ENCODE measurements at places on chromosomes 5 and 9.
A peak's percentile ranks its signal among the peaks of the same experiment; 100 is the strongest.

DNA sequence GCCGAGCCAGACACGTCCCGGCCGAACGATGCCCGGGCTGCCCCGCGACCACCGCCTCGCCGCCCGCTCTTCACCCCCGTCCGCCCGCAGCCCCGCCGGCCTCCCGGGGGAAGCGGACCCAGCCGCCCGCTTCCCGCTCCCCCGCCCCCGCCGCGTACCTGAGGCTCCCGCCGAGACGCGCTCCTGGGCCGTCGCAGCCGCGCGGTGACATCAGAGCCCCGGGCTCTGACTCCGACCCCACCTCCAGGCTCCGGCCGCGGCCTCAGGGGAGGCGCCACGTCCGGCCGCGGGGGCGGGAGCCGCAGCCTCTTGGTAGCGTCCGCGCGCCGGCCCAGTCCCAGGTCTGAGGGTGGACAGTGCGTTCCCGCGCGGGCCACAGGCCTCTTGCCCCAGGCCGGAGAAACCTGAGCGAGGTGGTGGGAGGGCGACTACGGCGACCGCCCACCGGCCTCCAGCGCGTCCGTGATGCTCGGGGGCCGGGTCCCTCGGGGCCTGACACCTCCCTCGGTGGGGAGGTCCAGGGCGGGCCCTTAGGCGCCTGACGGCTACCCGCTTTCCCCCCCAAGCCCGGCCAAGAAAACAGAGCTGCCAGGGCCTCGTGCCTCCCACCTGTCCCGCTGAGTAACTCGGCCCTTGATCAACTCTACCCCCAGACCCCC lies at the start of gene SHROOM1:
TSS of gene SHROOM1 (minus strand) at position 212 of the 659 bp plus-strand sequence. CDS start 4,507 bp downstream, outside the sequence.
- no peak for DNase-seq

- DNase-seq = peak; percentile 78
Measured at GRCh38 chr5:132883261-132883834, 9.9 kb downstream of the LEAP2 start.

DNA sequence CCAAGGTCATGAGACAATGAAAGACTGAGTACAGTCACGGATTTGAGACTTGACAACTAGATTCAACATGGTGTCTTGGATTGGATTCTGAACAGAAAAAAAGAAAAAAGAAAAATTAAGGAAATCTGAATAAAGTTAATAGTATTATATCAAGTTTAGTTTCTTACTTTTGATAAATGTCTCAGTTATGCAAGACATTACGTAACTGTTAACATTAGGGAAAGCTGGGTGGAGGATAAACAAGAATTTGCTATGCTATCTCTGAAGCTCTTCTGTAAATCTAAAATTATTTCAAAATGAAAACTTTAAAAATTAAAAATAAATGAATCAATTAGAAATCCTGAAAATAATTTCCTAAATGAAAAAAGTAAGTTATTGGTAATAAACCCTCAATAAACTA lies 14.4 kb upstream of the DCAF12 start:
- DNase-seq = no peak

- DNase-seq = no peak
Measured at GRCh38 chr5:16926417-16926816, 9.7 kb downstream of the MYO10 start.

DNA sequence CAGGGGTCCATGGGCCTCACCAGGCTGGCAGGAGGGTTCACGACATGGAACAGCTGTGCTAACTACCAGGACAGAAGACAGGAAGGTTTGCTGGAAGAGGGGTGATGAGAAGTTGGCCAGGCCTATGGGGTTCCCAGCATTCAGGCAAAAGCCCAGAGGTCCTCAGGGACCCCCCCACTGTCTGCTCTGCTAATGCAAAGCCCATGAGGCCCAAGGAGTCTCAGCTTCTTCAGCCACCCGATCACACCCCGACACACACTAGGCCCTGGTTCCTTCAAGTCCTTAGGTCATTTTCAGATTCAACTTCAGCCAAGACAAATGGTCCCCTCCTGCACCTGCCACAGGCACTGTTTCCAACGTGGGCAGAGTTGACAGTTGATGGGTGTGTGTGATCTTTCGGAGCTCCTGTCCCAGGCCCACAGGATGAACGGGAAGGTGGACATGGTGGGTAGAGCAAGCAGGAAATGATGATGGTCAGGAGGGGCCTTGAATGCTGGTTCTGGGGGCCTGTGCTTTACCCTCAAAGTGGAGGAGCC lies 20.4 kb downstream of the ADAMTS2 start:
- no peak for DNase-seq

DNA sequence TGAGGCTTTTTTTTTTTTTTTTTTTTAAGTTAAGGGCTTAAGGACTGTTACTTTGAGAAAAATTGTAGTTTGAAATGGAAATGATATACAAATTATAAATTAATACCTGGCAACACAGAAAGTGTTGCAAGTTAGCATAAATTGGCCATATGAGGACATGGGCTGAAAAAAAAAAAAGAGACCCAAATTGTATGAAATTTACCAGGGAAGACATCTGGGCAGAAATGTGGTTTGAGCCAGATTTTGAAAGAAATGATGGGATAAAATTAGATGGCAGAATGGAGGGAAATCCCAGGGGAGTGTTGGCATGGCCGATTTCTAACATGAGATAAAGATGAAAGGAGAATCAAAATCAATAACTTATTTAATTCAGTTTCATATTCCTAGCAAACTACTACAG lies 472.1 kb downstream of the CTNND2 start:
- DNase-seq = no peak

DNA sequence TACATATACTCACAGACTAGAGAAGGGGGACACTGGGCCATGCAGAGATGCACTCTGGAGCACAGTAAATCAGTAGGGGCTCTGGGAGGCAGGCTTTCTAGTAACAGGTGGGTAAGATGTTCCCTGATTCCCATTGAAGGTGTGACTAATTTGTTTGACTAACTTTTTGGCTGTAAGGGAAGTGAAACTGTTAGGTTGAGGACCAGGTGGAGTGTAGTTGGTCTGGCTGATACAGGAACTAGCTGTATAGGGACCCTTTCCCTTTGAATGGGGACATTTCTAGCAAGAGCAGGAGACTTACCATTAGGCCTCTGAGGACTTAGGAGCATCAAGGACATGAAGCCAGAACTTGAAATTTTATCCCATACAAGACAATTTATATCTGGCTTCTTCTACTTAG lies 989.6 kb upstream of the COX7C start:
- DNase-seq = no peak

DNA sequence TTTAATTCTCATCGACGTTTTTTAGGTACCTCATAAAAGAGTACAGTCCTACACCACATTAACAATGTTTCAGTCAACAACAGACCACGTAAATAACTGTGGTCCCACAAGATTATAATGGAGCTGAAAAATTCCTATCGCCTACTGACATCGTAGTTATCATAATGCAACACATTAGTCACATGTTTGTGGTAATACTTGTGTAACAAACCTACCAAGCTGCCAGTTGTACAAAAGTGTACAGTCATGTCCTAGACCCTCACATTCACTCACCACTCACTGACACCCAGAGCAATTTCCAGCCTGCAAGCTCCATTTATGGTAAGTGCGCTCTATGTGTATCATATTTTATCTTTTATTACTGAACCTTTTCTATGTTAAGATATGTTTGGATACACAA lies 16.8 kb downstream of the GNAQ start:
- no peak for DNase-seq

DNA sequence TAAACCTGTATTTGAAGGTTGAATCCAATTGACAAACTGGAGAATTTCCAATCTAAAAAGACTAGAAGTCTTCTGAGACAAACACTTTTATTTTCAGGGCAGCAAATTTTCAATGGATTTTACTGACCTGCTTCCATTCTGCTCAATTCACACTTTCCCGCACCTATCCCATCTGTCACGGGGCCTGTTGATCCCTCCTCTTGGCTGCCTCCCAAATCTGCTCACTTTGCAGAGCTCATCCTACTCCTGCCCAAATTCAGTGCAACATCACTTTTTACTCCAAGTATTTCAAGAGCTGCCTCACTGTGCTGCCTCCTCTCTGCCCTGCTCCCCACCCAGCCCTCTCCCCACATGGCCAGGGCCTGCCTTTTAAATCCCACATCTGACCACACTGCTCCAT lies 35.1 kb downstream of the GOLM1 start:
- DNase-seq = no peak

- no peak for DNase-seq
Measured at GRCh38 chr9:128317629-128318028, 4.6 kb downstream of the TRUB2 start.

DNA sequence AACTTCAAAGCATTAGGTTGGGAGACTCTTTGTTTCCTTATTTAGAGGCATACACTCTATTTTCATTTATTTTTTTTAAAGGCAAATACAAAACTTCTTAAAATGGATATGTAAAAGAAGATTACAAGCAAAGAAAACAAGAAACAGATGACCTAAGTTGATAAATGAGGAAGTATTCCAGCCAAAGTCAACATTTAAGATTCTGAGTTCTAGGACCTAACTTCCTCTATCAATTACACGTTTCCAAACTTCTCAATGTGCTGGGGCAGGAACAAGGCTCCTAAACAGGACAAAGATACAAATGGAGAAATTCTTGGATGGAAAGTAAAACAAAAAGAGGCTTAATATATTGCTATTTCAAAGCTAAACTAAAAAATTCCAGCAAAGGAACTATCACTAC lies 89.5 kb downstream of the TLE1 start:
- DNase-seq = no peak

DNA sequence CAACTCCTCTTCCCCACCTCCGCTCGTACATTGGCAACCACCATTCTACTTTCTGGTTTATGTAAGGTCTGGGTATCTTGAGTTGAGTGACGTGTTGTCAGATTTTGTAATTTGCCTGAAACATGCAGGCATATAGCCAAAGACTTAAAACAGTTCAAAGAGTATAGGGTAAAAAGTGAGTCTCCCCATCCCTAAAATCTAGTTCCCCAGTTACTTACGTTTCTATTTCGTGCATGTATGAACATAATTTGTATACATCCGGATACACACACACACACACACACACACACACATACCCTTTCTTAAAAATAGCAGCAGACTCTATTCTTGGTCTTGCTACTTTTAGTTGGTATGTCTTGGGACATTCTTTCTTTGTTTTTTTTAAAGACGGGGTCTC lies 915 bp downstream of the HSDL2 start:
- DNase-seq = no peak

DNA sequence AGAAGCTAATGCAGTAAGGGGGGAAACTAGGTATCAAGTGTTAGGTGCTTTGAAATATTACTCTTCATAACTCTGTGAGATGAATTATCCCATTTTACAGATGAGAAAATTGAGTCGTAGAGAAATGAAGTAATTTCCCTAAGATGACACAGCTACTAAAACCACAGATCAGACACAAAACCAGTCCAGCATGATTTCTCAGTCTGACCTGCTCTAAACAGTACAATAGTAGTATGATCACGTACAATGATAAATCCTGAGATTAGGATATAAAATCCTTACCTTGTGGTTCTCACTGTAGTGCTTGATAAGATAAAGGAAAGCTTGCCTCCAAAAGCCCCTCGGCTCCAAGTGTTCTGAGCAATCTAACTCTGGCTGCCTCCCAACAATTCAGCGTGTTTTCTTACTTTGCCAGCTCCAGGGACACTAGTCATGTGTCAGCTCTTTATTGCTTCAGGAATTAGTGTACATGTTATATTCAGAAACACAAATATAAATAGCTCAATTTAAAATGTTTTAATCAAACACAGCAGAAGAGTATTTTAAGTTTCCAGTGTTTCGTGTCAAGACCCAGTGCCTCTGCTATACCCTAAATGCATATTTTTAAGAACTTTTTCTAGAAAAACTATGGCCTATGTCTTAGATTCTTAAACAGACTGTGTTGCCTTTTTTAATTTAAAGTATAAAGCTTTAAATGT lies 243.6 kb downstream of the DENND1A start:
- no peak for DNase-seq

DNA sequence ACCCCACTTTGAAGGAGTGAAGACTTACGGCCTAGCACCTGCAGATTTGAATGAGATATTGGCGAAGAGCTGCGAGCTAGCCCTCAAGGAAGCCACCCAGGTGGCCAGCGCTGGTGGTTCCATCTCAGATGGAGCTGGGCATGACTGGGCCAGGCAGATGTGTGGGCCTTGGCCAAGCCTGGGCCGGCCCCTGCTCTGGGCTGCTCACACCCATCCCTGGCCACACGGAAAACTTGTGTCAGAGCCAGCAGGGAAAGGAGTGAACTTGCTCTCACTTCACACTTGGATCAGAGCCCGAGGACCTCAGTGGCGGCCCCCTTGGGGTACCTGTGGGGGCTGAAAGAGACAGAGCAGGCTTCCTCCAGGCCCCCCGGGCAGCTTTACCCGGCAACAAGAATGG lies 44.2 kb downstream of the ROPN1L start:
- DNase-seq = no peak

DNA sequence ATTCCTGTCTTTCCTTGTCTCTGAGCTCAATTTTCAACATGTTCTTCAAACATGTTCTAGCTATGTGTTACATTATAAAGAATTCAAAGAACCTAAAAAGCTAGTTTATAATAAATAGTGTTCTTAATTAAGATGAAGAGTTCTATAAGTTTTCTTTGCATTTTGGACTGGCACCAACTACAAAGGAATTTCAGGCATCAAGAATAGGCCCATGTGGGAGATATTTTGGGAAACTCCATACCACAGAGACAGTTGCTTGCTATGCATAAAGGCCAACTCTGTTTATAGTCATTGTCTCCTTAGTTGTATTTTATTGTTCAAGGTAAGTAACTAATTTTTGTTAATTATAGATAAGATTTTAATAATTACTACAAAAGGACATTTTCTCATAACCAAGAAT lies 4.5 kb downstream of the SLF1 start:
- DNase-seq = no peak

- DNase-seq = no peak
Measured at GRCh38 chr5:31993165-31993961, 180.8 kb downstream of the GOLPH3 start.

- DNase-seq = no peak
Measured at GRCh38 chr9:115944166-115944948, 209.2 kb upstream of the PAPPA start.

DNA sequence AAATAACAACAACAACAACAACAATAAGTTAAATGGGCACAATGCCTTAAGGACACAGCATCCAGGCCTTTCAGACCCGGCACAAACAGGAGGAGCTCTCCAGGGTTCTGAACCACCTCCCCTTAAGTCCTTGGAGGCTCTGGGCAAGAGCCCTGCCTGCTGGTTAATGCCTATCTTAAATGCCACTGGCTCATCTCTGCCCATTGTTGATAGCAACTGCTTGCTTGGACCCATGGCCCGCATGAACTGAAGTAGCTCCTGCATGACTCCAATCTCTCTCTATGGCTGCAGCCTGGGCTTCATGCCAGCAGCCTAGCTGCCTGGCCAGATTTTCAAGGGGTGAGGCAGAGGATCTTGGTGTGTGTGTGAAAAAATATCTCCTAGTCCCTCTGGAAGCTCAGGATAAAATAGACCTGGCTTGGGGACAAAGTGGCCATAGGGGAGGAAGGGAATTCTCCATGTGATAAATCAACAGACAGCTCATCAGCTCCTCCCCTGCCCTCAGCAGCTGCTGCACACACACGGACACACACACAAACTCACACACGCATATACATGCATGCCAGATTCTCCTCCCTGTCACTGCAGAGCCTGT lies 27.4 kb downstream of the FAM219A start:
- DNase-seq = peak; percentile 38

DNA sequence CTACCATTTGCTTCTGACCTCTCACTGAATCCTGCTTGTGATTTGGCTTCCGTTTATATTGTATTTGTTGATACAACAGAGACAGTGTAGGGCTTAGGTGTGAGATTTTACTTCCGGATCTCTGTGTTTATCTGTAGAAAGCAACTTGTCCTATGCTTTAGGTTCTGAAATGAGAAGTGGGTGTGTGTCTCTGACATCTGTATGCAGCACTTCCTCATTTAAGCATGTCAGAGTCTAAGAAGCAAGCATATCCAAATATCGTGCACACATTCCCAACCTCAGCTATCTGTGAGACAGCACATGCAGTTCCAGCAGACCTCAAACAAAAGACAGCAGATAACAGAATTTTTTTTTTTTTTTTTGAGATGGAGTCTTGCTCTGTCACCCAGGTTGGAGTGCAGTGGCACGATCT lies 16.3 kb downstream of the KLF9 start:
- peak; percentile 71 for DNase-seq

Measured in AML-193 (cell line).